RPMI8226 (cell line): ENCODE measurements at places on chromosomes 16 and 17.
A peak's percentile ranks its signal among the peaks of the same experiment; 100 is the strongest.

DNA sequence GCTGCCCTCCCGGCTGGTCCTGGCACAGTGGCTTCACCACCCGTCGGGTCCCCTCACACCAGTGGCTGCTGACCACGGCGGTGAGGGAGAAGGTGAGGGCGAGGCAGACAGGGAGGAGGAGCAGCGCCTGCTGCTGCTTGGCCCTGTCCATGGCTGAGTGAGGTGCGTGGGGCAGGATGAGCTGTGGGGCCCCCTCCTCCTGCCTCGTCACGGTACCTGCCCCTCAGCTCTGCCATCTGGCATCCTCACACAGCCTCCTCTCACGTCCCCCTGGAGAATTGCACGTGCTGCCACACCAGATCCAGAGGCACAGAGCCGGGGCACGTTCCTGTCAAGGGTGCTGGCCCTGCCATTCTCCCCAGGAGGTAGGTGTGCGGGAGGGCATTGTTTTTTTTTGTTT, at the start of gene GSG1L2:
GSG1L2 (minus strand) TSS at position 159 of the 400 bp plus-strand sequence; CDS start at position 151, 8 bp downstream.
- DNase-seq, result no peak

- no peak for DNase-seq
Measured at GRCh38 chr17:72182371-72182873, 61.6 kb downstream of the SOX9 start.

GRCh38 chr16:85800321-85800669, 800 bp downstream of the COX4I1 start:
- DNase-seq, result no peak

DNA sequence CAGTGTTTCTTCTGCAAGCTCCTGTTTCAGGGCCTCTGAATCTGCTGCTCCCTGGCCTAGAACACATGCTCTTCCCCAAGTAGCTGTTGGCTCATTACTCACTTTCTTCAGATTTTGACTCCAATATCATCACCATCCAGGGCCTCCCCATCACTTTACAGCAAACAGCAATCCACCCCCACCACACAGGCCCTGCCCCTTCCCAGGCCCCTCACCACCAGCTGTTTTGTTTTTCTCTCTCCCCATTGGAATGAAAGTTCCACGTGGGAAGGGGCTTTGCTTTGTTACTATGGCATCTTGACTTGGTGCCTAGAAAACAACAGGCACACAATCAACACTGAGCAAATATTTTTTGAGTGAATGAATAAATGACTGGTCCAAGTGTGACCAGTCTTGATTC, 4.0 kb downstream of the TMEM170A start:
- no peak for DNase-seq

GRCh38 chr17:57120814-57121213, 35.8 kb downstream of the AKAP1 start:
- DNase-seq, result no peak

- DNase-seq, result no peak
Measured at GRCh38 chr17:62154909-62155308, 89.8 kb upstream of the MED13 start.

DNA sequence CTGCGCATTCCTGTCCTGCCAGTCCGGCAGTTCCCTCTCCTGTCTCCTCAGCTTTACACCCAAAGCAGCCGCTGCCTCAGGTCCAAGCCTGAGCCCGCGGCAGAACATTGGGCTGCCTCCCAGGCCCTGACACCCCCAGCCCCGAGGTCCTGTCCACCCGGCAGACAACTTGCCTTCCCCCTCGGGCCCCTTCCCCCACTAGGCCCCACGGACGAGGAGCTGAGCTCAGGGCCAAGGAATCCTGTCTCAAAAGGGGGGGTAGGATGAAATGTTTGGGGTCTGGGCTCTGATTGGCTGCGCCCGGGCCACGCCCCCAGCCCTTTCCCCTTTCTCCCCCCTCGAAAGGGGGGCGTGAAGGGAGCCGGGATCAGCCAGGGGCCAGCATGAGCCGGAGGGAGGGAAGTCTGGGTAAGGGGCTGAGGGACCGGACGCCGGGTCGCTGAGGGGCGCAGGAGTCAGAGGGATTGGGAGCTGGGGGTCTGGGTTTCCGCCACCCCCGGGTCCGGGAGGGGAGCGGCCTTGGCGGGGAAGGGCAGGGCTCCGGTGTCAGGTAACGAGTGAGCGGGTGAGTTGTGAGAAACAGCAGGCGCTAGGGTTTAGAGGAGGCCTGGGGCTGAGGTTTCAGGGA, at the start of gene CTF1:
CTF1 (plus strand) TSS at position 354 of the 628 bp plus-strand sequence; CDS start at position 384, 30 bp downstream.
- DNase-seq, result no peak

- no peak for DNase-seq
Measured at GRCh38 chr16:25854141-25854540, 162.4 kb downstream of the HS3ST4 start.

DNA sequence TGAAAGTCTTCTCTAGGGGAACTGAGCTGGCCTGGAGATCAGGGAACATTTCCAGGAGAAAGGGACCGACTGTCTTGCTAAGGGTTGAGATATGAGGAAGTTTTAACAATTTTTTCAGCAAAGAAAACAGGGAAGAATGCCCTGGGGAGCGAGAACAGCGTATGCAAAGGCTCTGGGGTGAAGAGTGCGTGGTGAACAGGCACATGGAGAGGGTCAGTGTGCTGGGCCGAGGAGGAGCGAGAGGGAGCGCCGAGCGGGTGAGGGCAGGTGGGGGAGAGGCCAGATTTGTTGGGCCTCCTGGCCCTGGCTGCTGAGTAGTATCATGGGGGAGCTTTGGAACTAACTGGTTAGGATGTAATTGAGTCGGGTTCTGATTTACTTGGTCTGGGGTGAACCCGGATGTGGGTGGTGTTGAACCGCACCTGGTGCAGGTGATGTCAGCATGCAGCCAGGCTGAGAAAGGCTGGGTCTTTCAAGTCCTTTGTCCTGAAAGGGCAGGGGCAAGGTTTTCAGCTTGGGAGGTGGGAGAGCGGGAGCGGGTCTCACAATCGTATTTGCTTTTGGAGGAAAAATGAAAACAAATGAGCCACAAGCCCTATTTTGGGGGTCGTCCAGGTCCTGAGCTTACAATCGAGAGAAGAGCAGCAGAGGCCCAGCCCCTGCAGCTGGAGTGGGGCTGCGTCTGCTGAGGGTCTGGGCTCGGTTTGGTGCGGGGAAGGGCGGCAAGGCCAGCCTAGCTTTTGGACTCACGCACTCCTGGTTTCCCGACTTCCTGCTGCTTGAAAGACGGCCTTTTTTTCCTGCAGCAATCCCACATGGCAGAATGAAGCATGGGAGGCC, 11.1 kb upstream of the WFDC1 start:
- DNase-seq, result no peak

DNA sequence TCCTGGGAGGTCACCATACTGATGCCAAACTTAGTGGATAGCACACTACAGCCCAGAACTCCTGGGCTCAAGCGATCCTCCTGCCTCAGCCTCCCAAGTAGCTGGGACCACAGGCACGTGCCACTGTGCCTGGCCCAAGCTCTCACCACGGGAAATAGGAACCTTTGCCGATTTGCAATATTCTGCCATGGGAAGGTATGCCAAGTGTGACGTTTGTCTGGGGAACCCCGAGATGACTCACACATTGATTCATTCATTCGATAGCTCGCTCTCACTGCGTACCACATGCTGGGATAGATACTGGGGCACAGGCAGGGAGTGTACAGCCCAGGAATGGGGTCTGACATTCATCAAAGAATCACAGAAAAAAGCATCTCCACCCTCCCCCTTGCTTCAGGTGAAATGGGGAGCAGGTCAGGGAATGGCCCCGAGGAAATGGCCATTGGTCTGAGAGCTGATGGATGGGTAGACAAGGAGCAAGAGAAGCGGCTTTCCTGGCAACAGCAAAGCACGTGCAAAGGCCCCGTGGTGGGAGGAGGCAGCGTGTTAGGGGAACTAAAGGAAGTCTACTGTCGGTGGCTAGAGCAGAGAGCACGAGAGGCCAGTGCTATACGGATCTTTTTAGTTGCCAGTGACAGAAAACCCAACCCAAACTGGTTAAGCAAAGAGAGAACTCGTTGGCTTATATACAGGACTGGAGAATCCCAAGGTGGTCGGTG, 44.1 kb downstream of the DNAH17 start:
- DNase-seq, result no peak

DNA sequence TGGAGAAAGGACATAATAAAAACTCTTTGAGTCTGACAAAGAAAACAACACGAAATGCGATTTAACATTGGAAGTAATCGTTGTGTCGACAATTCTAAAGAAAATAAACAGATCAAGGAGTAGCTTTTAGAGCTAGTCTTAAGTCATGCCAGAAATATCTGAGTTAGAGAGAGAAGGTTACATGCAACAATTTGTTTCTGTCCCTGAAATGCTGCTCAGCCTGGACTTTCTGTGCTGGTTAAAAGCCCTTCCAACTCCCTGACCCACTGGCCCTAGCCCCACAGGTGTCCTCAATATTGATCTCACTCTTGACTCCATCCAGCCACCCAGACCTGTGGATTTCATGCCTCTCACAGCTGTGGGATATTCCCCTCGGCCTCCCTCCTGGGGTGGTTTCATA, 33.2 kb upstream of the TEX2 start:
- no peak for DNase-seq

- no peak for DNase-seq
Measured at GRCh38 chr17:57313097-57313835, 56.9 kb downstream of the MSI2 start.

DNA sequence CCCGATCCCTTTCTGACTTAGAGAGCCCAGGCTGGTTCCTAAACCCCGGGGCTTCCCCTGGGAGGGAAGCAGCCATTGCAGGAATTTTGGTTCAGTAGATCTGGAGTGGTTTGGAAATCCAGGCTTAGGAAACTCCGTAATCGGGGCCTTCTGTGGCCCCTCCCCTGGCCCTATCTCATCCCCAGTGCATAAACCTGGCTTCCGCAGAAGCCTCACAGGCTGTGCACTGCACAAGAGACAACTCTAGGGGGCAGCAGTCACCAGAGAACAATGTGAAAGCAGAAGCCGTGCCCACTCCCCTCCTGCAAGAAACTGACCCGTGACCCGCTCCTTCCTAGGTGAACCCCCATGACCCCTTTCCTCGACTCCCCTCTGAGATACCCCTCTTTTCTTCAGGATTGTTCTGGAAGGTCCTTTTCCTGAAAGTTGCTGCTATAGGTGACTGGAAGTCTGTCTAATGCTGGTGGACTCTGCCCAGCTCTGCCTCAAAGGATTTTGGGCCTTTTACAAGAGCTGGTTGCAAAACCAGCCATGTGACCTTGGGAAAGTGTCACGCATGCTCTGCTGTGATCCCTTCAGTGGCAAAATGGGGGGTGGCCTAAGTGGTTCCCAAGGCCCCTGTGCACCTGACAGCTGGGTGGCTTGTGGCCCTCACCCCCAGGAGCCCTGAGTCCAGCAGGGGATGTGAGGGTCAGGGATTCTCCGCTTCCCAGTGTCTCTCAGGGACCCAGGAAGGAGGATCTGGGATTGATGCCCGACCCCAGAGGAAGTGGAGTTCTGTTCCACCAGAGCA, 14.4 kb downstream of the GUCY2D start:
- peak; percentile 36 for DNase-seq

DNA sequence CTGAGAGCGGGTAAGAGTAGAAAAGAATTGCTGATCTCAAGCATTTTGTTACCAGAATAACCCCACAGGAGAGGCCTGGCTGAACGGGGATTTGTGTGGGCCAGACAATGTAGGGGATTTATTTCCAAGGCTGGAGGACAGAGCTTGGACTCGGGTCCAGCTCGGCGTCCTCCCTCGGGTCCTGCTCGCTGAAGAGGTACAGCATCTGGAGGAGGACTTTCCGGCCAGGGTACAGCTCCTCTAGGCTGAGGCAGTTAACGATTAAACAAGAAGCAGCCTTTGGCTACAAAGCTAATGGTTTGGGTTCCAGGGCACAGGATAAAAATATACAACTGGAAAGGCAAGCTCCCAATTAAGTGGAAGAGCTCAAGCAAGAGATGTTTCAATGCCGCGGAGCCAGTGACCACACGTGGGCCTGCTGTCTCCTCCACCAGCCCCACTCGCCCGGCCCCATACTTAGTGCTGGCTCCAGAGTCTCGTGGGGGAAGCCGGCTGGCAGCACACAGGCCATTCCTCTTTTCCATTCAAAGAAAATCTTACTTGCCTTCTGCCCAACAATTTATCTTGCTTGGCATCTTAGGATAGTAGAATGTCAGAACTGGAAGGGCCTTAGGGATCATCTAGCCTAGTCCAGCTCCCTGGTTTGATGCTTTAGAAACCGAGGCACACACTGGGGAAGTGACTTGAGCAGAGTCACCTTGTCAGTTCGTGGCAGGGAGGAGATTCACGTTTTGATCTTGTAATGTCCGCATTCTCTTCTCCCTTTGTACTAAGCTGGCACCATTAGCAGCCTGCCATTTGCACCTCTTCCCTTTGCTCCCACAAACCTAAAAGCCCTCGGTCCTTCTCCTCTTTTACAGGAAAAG, 85.9 kb upstream of the TBX2 start:
- DNase-seq, result no peak

- no peak for DNase-seq
Measured at GRCh38 chr17:45581860-45582259, 91.3 kb upstream of the PLEKHM1 start.

- no peak for DNase-seq
Measured at GRCh38 chr17:10087355-10087754, 111.1 kb downstream of the GAS7 start.

DNA sequence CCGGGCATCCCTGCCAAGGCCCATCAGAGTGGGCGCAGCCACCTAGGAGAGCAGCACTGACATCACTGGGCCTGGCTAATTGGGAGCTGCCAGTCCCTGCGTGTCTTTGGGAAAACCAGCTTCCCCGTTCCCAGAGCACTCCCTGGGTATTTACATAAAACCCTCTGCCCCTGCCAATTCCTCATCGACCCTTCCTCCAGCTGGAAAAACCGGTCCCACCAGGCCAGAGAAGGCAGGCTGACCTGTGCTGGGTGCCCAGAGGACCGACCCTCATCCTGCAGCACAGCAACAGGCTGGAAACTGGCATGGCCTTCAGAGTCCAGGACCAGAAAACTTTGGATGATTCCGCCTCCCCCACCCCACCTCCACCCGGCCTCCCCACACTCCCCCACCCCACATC, 8.2 kb upstream of the FOXN1 start:
- DNase-seq, result no peak

GRCh38 chr17:66507103-66507923, 204.9 kb downstream of the PRKCA start:
- DNase-seq, result peak; percentile 15

DNA sequence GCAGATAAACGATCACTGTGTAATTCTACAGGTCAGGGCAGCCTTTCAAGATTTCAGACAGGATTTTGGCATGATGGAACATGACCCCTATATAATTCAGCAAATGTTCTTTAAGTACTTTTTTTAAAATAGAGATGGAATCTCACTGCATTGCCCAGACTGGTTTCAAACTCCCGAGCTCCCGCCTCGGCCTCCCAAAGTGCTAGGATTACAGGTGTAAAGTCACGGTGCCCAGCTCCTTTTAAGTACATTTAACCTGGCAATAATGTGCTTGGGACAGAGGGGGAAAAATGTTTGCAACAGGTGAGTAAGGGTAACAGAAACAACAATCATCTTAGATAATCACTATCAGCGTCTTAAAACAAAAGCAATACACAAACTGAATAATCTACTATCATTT, 66.5 kb upstream of the PSMD7 start:
- DNase-seq, result no peak

DNA sequence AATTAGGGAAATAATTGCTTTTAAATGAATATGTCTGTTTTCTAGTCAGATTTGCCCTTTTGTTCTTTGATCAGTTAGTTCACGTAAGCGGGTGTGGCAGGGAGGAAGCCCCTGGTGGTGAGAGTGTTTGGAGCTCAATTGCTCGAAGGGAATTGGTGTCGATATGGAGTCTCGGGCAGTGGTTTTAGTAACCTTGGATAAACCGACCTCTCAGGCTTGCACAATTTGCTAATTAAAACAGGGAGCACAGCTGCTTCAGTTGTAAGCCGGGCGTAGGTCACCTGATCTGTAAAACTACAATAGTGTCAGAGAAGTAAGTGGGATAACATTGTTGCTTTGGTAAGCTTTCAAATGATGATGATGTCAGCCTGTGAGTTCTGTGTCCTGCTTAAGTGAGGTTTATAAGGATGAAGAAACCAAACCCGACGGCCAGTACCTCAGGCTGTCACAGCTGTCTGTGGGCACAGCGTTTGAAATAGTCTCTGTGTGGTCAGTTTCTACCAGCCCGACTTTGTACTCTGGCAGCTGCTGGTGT, 2.9 kb downstream of the ZNF750 start:
- no peak for DNase-seq
